ENCODE measurements at places on chromosomes 12 and 14.
A peak's percentile ranks its signal among the peaks of the same experiment; 100 is the strongest.

DNA sequence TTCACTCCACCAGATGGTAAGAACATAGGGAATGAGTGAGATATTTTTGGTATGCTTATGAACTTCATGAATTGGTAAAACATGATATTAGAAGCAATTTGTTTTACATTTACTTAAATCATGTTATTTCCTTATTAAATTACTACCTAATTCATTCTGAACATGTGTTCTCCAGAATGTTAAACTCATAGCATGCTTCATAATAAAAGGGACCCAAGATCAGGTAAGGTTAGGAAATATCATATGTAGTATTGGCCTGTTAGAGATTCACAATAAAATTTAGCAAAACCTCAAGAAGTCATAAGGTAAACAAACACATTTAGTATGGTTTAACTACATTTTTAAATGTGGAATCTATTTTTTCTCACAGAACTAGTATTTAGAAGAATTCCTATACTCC lies 28.2 kb downstream of the PTPRQ start:
- DNase-seq, result no peak

- no peak for DNase-seq
Observed at GRCh38 chr14:104657563-104658324, 31.7 kb upstream of the INF2 start.

DNA sequence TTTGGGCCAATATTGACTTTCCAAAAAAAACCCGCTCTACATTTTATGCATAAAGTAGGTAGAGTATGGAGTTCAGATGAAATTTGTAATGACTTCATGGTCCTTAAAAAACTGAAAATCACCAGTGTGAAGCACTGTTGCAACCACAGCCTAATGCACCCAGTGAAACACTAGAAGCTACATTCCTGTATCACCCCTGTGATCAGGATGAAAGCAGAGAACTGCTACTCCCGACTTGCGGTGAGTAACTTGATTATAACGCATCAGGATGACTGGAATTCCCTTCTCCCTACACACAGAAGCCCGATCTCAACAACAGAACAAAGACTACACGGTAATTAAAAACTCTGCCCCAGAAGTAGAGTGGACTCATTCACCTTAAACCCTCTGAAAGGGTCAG lies 33.8 kb downstream of the SPTB start:
- no peak for DNase-seq

- DNase-seq, result peak; percentile 55
Observed at GRCh38 chr14:65411656-65412031, 886 bp upstream of the FUT8 start.

DNA sequence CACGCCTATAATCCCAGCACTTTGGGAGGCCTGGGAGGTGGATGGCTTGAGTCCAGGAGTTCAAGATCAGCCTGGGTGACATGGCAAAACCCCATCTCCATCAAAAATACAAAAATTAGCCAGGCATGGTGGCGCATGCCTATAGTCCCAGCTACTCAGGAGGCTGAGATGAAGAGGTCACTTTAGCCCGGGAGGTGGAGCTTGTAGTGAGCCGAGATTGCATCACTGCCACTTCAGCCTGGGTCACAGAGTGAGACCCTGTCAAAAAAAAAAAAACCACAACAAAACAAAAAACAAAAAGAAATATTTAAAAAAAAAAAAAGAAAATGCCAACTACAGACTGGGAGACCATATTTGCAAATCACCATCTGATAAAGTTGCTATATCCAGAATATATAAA lies 17.5 kb downstream of the WDR89 start:
- no peak for DNase-seq

GRCh38 chr12:6919588-6919987 lies 5.2 kb downstream of the ENO2 start:
- DNase-seq, result no peak

- DNase-seq, result no peak
Observed at GRCh38 chr12:62256408-62257096, 3.7 kb upstream of the USP15 start.

DNA sequence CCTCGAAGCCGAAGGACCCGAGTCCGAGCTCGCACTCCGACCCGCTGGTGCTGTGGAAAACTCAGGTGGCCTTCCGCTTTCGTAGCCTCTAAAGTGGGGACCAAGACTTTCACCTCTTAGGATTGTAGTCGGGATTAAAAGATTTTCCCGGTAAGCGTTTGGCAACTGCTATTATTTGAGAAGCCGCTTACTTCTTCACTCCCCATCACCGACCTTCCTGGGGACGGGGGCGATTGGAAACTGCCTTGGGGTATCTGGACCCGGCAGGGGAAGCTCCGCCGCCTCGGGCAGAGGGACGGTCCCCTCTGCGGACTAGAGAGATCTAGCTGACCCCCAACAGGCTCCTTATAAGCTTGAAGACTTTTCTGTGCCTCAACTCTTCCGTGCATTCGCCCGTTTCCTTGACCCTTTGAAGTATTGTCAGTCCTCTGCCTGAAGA lies 659 bp downstream of the TRAFD1 start:
- no peak for DNase-seq

GRCh38 chr14:44396226-44396625 lies 110.9 kb downstream of the FSCB start:
- no peak for DNase-seq

DNA sequence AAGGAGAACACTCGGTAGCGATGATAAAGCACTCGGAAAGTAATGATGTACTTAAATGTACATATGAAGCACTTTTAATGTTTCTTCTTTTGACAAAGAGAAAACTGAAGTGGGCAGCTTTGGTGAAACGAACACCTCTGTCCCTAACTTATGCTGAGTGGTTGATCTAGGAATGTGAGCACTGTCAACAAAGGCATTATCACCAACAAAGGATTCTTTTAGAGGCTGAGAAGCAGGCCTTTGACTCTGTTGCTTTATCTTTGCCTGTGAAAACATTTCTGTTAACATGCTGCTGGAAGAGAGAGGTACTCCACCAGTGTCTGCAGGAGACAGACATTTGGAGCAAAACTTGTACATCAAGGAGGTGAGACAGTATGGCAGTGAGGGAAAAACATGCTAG lies 103.2 kb upstream of the VRK1 start:
- DNase-seq, result no peak

DNA sequence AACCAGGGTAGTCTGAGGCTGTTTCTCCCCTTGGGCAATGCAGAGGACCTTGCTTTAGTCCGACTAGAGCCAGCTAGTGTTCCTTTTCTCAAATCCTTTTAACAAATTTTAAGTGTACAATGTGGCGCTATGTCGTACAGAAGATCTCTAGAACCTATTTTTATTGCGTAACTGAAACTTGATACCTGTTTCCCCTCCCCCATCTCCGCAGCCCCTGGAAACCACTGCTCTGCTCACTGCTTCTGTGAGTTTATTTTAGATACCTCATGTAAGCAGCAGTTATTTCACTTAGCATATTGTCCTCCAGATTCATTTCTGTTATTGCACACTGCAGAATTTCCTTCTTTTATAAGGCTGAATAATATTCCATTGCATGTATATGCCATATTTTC lies 1092.3 kb downstream of the AACS start:
- no peak for DNase-seq

GRCh38 chr14:49732896-49733295 lies 35.1 kb upstream of the KLHDC2 start:
- no peak for DNase-seq

GRCh38 chr14:101954501-101954900 lies 9.9 kb upstream of the DYNC1H1 start:
- DNase-seq, result no peak

DNA sequence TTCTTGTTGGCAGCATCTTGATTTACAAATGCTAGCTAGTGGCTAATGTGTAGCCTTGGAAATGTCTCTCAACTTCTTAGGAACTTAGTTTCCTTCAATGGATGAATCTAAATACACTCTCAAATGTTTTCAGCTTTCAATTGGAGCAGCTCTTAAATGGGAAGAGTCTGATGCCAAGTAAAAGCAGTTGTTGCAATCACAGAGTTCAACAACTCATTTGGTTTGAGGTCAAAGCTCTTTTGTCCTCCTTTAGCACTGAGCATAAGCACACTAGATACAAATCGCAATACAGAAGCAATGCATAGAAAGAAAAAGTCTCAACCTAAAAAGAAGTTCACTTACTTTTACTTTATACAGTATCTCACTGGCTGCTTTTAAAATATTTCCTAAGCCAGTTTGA lies 986.1 kb upstream of the FLRT2 start:
- DNase-seq, result no peak

DNA sequence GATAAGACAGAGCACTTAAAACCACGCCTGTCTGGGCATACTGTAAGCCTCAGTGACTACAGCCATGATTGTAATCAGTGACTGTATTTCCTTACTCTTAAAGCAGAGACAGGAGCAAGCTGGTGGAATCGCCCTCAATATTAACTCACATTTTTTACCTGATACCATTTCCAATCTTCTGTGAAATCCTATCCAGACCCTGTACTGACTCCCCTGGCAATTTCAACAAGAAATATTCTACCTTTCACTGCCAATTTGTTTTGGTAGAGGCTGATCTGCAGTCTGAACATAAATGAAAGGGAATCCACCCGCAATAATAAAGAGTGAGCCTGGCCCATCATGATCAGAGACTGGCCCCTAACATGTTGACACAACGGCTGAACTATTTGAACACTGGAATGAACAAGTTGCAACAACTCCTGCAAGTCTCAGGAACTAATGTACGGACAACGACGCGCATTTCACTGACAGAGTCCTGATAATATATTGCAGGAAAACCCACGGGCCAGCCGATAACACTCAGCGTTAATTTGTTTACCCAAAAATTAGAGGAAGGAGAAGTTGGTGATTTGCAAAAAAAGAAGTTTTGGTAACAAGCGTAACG lies 195.5 kb upstream of the BTG1 start:
- DNase-seq, result no peak

DNA sequence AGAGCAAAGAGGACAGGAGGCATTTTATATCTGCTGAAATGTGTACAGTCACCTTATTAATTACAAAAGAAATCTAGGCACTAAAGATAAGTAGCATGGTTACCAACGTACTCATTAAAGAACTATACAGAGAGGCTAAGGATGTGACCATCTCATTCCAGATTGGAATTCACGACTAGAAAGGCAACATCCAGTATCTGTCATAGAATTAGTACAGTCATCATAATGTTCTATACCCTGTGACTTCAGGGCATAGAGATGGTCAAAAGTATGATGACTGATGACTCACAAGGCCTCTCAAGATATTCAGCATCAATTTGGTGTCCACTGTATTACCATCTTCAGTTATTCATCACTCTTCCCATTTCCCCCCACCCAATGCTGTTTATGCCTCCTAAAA lies 144.0 kb upstream of the PLEKHG7 start:
- no peak for DNase-seq

DNA sequence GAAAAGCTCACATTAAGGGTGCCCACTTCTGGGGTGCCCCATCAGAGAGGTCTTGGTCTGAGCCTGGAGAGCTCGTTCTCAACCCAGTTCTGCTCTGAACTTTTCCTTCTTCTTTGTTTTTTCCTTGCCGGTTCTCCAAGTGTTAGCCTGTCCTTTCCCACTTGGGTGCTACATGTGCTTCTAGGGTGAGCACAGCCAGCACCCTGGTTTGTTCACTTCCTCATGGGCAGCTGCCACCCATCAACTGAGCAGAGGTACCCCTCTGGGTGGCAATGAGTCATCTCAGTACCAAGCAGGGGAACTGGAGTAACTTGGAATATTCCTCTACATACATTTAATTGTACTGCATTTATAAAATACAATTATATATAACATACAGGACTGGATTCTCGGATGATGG lies 3.9 kb upstream of the SYNE3 start:
- DNase-seq, result no peak

- DNase-seq, result no peak
Observed at GRCh38 chr12:107091989-107092641, 1.2 kb downstream of the CRY1 start.

DNA sequence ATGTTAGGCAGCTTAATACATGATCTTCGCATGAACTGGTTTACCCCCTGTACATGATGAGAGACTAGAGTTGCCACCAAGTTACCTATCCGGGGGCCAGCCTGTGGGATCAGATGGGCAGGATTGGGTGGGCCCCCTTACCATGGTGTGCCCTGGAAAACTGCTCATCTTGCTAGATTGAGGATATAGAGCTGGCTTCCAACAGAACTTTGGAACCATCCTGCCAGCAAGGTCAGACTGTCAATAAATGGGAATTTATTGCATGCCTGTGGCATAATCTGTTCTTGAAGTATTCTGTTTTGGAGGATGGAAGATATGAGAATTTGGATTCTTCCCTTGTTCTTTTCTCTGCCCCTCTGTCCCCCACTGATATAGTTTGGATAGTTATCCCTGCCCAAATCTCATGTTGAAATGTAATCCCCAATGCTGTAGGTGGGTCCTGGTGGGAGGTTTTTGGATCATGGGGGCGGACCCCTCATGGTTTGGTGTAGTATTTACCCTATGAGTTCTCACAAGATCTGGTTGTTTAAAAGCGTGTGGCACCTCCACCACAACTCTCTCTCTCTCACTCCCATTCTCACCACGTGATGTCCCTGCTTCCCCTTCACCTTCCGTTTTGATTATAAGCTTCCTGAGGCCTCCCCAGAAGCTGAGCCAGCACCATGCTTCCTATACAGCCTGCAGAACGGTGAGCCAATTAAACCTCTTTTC lies 3.7 kb upstream of the TM9SF1 start:
- no peak for DNase-seq

GRCh38 chr12:120866108-120866507 lies 38.0 kb downstream of the SPPL3 start:
- DNase-seq, result no peak

GRCh38 chr12:51307655-51308593 lies 16.1 kb downstream of the BIN2 start:
- no peak for DNase-seq

- DNase-seq, result no peak
Observed at GRCh38 chr12:132329720-132330548, 545 bp upstream of the GALNT9 start.

- DNase-seq, result no peak
Observed at GRCh38 chr12:79557690-79558315, 133.0 kb downstream of the PAWR start.

DNA sequence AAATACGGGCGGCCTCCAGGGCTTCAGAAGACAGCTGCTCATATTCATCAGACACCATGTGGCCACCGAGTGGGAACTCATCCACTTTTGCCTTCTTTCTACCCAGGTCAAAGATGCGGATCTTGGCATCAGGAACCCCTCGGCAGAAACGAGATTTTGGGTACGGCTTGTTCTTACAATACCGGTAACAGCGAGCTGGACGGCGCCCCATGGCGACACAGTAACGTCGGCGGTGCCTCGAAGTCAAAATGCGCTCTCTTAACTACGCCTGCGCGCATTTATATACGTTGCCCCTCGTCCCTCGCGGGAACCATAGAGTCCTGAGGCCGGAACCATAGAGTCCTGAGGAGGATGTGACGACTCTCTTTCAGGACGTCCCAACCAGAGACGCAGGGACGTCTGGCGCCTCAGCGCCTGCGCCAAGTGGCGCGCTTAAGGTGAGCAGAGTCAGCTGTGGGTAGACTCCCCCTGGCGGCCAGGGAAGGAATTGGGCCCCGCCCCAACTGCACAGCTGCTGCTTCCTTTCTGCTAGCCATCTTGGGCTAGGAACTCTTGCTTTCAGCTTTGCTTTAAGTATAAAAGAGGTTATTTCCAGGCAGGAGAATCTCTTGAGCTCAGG lies at the start of gene RPL10L:
Gene RPL10L (minus strand): TSS at position 256 of the 619 bp plus-strand sequence. CDS start 45 bp downstream, at position 211.
- no peak for DNase-seq

GRCh38 chr12:12020762-12021161 lies 50.0 kb upstream of the BCL2L14 start:
- DNase-seq, result no peak
